Esophagus mucosa (tissue), 1 donor: ENCODE measurements at places on chromosomes 5 and 9. TPM values are rescaled to one million over a fixed set of nuclear protein-coding genes. Genes with fewer than 3 reads are reported as not detected.
A peak's percentile ranks its signal among the peaks of the same experiment; 100 is the strongest.

- no peak for ATAC-seq
These were observed 16.3 kb upstream of the LAMC3 start for GRCh38 chr9:130992682-130993032.

Gene PPP3R2
- total RNA-seq: not detected

Gene SLC34A3
- total RNA-seq: 0.68 TPM

Gene BTNL8
- total RNA-seq: not detected

DNA sequence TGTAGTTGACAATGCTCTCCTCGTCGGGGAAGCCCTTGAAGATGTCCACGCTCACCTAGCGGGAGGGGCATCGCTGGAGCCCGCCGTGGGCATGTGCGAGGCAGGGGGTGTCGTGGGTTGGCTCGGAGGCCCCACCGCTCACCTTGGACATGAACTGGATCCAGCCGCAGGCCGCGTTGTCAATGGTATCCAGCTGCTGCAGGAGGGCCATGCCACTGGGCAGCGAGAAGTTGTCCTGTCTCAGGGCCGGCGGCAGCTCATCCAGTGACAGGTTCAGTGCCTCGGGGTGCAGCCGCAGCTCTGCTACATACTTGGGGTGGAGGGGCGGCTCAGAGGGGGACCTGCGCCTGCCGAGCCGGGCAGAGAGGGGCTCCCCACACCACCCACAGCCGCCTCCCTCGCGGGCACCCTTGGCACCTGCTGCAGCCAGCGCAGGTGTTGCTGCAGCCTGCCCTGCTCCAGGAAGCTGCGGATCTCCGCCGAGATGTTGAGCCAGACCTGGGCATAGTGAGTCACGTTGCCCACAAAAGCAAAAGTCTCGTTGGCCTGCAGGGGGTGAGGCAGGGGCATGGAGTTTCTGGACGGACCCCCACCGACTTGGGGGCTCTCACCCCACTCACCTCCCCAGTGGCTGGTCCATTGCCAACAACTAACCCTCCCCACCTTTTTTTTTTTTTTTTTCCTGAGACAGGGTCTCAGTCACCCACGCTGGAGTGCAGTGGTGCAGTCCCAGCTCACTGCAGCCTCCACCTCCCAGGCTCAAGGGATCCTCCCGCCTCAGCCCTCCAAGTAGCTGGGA lies 9.1 kb downstream of the ABCA2 start:
- peak; percentile 17 for ATAC-seq

DNA sequence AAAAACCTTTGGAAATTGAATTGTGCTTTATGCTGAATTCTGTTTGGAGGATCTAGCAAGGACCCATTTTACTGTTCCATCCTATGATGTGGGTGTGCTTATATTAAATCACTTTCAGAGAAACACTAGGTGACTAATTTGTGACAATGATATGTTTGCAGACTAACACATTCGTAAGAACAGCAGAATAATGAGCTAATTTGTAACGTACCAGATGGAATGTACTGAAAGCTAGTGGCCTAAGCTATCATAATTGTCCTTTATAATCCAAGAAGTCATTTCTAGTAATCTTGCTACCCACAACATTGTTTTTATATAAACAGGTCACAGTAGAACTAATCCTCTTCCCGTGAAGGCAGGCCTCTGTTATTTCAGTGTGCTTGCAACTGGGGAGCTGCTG lies 292.5 kb downstream of the PDE4D start:
- no peak for ATAC-seq

- ATAC-seq: no peak
These were observed 167.3 kb downstream of the GNAQ start for GRCh38 chr9:77864211-77864889.

- no peak for ATAC-seq
These were observed 165.3 kb downstream of the PAX5 start for GRCh38 chr9:36868586-36869282.

DNA sequence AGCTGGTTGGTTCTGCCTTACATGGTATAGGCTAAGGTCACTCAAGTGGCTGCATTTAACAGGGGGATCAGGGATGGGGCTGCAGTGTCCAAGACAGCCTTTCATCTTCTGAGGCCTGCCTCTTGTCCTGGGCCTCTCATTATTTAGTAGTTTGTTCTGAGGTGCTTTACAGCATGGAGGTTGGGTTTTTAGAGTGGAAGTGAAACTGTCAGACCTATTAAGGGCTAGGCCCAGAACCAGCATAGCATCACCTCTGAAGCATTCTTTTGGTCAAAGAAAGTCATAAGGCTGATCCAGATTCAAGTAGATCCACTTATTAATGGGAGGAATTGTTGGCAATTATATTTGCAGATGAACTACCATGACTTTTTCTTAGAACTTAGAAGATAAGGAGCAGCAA lies 146.0 kb upstream of the NMUR2 start:
- ATAC-seq: no peak

Gene TMEM174
- total RNA-seq: not detected

DNA sequence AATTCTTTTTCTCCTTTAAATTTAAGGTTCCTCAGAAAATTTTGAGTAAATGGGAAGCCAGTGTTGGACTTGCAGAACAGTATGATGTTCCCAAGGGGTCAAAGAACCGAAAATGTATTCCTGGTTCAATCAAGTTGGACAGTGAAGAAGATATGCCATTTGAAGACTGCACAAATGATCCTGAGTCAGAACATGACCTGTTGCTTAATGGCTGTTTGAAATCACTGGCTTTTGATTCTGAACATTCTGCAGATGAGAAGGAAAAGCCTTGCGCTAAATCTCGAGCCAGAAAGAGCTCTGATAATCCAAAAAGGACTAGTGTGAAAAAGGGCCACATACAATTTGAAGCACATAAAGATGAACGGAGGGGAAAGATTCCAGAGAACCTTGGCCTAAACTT lies 76.0 kb downstream of the NSD1 start:
- no peak for ATAC-seq

Gene SPINK6
- total RNA-seq: 2.9 TPM

GRCh38 chr9:16192403-16193017 lies 639.7 kb downstream of the CCDC171 start:
- no peak for ATAC-seq

Gene SVEP1
- total RNA-seq: 1.2 TPM

DNA sequence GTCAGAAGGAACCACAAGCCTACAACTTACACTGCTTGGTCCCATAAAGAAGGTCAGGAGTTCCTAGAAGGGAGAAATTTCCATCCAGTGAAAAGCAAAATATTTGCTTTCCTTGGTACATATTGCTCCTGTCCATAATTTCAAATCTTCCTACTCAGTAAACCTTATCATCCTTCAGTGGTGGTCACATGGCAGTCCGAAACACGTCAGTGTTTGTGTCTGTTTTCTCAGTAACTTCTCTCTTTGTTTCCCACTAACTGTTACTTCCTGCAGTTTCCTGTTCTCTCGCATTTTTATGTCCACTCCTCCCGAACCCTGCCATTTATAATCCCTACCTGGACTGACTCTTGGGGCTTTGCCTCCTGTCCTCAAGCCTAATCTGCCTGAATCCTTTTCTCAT lies 129.1 kb downstream of the FANCC start:
- no peak for ATAC-seq

- ATAC-seq: no peak
These were observed 32.5 kb downstream of the UBAP2 start for GRCh38 chr9:34016149-34016548.

- ATAC-seq: no peak
These were observed 485.7 kb upstream of the EDIL3 start for GRCh38 chr5:84870369-84870768.

GRCh38 chr5:132525299-132525724 lies 18.0 kb downstream of the IL5 start:
- ATAC-seq: no peak

DNA sequence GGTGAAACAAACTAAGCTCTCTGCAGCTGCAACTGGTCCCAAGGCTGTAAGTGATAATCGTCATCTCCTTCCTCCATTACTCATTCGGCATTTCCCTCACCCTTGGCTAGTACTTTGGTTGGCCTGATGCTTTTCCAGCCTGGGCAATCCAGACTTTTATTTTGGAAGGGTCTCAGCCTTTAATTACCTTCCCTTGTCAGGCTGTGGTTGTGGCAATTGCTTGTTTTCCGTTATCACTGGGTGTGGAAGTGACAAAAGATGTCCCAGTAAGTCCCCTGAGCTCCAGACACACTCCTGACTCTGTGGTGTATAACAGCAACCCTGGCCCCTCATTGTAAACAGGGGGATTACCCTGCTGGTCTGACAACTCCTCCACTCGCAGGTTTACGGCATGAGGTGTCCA lies 6.3 kb upstream of the FAF2 start:
- peak; percentile 18 for ATAC-seq

DNA sequence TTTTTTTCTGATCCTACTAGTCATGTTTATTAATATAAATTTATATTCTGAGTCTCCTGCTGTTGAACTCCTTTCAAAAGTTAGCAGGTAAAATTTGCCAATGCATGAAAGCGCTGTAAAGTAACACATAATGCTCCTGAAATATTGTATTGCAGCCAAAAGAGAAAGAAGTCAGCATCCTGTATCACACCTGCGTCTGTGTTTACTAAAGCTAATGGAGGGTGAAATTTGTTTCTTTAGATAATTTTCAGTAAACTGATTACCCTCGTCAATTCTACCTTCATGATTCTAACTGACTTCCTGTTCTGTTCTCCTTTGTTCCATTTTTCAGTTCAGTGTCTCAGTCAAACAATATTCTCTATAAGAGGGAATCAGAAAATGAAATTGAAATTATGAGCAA lies 415.4 kb downstream of the CDH9 start:
- ATAC-seq: no peak

Gene FCN2
- 0.16 TPM for total RNA-seq

DNA sequence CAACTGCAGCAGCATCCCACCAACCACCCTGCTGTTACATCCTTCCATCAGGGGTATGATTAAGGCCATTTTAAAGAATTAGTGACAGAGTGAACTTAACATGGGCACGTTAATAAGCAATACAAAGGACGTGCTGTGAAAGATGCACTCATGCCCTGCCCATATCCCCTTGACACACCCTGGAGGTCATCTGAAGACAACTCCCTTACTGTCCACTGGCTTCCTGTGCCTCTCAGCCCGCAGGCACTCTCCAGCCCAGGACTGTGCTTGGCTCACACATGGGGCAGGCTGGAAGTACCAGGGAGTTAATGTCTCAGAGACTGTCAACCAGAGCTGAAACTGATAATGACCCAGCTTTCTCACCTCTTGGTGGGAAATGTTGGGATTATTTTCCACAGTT lies 81.8 kb downstream of the TRIM36 start:
- ATAC-seq: no peak

DNA sequence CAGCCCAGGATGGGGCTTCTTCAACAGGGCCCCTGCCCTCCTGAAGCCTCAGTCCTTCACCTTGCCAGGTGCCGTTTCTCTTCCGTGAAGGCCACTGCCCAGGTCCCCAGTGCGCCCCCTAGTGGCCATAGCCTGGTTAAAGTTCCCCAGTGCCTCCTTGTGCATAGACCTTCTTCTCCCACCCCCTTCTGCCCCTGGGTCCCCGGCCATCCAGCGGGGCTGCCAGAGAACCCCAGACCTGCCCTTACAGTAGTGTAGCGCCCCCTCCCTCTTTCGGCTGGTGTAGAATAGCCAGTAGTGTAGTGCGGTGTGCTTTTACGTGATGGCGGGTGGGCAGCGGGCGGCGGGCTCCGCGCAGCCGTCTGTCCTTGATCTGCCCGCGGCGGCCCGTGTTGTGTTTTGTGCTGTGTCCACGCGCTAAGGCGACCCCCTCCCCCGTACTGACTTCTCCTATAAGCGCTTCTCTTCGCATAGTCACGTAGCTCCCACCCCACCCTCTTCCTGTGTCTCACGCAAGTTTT lies 23.6 kb downstream of the PCDHGC5 start:
- ATAC-seq: peak; percentile 52

- ATAC-seq: no peak
These were observed 134.2 kb downstream of the KCNIP1 start for GRCh38 chr5:170638051-170638450.

DNA sequence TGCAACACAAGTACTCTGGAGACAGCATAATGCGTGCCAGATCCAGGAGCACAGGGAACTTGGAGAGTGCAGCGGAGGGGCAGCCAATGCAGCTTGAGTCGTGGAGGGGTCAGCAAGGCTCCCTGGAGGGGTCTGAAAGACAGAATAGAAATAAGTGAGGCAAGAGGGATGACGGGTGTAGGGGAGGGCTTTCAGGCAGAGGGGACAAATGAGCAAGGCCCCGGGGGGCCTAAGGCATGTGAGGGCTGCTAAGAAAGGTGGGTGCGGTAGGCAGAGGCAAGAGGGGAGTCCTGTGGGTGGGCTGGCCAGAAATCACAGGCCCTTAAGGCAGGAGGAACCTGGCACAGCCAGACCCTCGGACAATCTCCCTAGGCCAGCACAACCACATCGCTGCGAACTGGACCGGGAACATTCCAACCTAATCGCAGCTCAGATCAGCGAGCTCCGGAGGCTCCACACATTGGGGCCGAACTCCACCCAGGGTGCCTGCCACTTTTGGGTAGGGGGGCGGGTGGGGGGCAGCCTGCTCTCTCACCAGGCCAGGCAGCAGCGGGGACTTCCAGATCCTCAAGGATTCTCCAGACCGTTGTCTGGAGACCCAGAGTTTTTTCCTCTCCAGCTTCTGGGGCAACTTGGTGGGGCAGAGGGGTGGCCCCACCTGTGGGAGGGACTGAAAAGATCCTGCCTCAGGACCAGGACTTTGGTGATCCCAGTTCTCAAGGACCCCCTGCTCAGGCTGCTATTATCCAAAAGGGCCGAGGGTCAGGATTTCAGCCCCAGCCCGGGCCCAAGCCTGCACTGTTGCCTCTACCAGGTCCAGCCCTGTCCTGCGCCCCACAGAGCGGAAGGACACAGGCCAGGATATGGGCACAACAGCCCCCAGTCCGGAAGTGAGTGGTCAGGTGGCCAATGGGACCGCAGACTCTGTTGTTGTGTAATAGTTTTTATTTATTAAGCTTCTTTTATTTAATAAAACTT lies 22.7 kb upstream of the CYSTM1 start:
- no peak for ATAC-seq

DNA sequence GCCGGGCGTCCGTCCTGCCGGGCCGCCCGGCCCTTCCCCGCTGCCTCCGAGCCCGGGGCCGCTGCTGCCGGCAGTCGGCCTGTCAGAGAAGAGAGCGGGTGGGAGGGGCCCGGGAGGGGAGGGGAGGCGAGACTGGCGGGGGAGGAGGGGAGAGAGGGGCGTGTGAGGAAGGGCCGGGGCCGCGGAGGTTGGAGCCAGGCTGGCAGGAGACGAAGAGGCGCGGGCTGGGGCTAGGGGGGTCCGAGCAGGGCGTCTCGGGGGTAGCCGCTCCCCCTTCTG lies 570 bp downstream of the CREBRF start:
- ATAC-seq: peak; percentile 75

Gene PDCD1LG2
- total RNA-seq: 0.32 TPM

DNA sequence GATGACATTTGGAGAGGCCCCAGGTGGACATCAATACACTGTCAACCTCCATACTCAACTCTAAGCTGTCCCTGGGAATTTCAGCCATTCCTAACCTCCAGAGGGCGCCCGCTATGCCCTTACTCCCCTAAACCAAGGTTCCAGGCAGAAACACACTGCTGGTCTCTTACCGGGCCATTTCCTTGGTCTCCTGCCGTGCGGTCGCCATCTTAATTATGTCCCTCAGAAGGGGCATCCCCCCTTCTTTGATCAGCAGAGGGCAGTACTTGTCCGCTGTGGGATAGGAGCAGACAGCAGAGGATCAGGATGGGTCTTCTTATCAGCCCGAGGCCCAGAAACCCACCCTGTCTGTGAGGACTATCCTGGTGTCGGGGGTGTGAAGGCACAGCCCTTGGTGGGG lies 9.3 kb upstream of the ZDHHC12 start:
- peak; percentile 76 for ATAC-seq

Gene FOXI1
- 0.16 TPM for total RNA-seq
